ENCODE measurements at places on chromosomes 5 and 9.
A peak's percentile ranks its signal among the peaks of the same experiment; 100 is the strongest.

DNA sequence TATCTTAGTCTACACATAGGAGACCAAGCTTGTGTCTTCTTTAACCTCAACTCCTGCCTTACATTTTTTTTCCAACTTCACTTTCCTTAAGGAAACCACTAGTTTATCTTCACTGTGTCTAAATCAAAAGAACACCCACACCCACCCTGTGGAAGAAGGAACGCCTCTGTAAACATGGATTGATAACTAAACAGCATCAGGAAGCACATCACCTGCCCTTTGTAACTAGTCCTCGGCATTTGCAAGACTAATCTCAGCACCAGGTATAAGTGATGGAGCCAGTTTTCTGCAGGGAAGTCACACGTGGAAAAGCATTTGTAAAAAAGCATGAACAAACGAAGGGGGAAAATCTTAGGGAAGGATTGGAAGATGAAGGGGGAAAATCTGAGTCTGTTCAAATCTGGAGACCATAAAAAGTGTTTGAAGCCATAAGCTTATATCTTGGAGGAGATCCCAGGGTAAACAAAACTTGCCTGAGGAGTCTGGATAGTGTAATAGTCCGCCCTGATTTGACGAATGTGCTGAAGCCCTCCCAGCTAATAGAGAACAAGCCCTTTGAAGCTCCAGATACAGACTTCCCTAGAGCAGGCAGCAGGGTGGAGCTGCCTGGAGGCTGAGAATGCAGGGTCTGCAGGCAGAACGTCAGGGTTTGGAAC is 117.3 kb upstream of the LHFPL2 start:
- DNase-seq = no peak

DNA sequence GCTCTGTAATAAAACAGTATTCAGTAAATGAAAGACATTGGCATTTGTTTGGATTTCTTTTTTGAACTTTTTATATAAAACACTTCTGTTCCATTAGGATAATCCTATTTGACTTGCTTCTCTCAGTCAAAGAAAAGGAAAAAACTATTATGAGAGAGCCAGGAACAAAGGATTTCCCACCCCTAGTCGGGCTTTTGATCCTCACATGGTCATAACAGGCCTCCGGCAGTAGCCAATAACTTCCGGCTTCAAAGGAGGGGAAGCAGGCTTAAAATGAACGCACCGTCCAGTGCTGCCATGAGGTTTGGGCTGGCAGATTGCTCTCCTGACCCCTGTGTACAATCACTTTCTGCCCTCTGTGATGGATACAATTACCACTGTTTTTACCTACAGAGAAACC is 209.3 kb downstream of the ZNF608 start:
- DNase-seq = no peak

DNA sequence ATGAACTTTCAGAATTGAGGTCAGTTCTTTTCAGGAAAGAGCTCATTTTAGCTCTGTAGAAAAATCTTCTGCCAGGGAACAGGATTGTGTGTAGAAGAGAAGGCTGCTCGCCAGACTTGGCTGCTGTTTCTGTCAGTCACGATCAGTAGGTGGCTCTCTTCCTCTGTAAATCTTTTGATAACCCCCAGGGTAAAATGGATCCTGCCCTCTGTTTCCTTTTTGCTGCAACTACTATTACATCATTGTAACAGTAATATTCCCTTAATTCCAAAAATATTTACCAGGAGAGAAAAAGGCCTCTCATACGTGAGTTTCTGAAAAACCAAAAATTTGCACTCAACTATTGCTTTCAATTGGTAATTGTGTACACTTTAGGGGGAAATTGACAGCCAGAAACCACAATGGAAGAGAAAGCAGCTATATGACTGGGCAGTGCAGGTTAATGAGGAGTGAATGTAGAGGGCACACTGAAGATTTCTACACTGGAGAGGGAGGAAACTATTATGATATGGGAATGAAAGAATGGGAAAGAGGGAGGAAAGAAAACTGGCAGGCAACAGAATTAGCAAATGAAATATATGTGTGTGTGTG is 12.3 kb downstream of the IFNA21 start:
- peak; percentile 69 for DNase-seq

DNA sequence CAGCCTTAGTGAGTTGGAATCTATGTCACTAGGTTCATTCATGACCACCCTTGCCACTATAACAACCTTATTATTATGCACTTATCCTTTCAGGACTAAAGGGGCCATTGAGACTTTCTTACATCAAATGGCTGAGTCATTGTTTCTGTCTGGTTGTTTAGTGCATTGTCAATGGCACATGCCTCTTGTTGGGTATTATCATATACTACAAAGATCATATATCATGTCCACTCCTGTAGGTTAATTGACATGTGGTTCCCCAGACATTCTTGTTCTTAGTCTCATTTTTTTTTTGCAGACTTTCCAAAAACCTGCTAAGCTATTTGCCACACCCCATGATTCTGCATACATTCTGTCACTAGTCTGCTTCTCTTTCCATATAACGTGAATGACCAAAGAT is 66.7 kb upstream of the PRDM9 start:
- DNase-seq = no peak

GRCh38 chr9:114656301-114656700 is 1.3 kb downstream of the TEX53 start:
- no peak for DNase-seq

DNA sequence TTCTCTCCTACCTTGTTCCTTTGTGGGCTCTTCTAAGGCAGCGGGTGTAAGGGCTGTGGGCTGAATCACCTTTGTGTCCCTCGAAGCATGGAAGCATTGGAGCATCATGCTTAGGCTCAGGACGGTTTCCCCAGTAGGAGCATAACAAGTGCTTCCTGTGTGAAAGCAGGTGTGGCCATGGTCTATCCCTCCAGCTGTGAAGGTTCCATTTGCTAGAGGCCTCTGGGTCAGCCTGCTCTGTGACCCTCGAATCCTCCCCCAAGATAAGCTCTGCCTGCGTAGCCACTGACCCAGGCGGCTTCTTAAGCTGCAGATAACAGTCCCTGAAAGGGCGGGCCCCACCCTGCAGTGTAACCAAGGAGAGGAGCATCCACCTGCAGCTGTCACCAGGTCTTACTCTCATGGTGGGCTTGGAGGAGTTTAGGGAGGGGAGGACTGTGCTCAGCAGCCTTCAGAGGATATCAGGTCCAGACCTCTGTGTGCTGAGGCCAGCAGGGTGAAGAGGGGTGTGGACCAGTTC is 8.4 kb upstream of the NDST1 start:
- no peak for DNase-seq

DNA sequence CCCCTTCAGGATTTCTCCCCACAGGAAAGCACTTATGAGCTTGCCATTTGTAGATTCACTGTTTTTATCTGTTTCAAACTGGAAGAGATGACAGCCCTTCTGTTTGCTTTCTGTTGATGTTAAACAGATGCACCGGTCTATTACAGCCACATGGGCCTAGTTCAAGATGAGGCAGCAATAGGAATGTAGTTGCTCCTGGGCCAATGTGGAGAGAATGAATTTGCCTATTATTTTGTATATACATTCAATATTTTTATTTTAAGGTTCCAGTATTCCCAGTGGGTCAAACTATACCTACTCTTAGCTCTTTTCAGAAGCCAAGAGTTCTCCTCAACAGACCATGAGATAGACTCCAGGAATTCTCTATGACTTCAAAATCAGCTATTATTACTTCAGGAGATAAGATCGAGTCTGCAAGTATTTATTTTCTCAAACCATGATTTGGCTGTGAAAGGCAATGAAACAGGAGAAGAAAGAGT is 461.6 kb downstream of the RASEF start:
- DNase-seq = no peak

DNA sequence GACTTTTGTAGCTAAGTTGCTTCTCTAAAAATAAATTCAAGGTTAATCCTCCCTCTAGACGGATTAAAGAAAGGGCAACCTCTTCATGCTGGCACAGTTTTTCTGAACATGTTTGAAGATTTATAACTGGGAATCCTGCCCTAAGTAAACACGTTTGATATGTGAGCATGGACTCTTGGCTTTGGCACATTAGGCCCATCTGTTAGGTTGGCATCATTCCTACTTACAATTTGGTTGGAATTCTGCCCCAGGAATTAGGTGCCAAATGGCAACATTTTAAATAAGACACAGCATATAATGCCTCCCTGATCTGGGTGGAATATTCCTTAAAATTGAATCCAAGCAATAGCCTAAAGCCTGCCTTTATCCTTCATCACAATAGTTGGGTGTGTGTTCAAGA is 372.3 kb upstream of the CDH18 start:
- DNase-seq = no peak

GRCh38 chr5:101425339-101425859 is 522.3 kb upstream of the ST8SIA4 start:
- DNase-seq = no peak

GRCh38 chr5:65768723-65769346 is 46.8 kb downstream of the NLN start:
- no peak for DNase-seq

DNA sequence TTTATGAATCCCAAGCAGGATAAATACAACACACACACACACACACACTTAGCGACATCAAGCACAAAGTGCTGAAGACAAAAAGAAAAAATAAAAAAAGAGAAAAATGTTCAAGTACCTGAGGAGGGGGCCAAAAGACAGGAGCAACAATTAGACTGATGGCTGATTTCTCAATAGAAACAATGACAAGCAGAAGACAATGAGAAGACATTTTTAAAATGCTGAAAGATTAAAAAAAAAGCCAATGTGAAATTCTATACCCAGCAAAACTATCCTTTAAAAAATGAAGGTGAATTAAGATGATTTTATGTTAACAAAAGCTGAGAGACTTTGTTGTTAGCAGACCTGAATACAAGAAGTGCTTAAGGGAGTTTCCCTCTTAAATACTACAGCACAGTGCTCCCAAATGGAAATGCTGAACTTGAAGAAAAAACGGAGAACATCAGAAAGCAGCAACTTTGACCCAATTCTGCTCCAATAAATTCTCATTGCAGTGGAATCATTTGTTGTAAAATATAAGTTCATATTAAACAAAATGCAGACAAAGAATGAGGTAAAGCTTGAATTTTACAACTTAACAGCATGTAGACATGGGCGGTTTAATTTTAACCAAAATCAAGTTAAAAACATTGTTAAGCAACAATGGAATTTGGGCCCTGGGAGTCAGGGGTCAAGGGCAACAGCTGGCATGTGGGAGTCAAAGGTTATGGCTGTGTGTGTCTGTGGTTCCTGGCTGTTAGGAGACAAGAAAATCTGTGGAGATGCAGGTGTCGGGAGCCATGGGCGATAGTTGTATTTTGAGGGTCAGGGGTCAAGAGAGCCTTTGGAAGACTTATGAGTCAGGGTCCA is 776 bp upstream of the RANBP17 start:
- DNase-seq = no peak

- DNase-seq = no peak
These were observed 86.4 kb upstream of the CDH6 start for GRCh38 chr5:31107091-31107518.

GRCh38 chr9:35907711-35908503 is 1.4 kb upstream of the SPAAR start:
- DNase-seq = no peak

GRCh38 chr5:112308608-112309007 is 110.5 kb downstream of the EPB41L4A start:
- DNase-seq = no peak

DNA sequence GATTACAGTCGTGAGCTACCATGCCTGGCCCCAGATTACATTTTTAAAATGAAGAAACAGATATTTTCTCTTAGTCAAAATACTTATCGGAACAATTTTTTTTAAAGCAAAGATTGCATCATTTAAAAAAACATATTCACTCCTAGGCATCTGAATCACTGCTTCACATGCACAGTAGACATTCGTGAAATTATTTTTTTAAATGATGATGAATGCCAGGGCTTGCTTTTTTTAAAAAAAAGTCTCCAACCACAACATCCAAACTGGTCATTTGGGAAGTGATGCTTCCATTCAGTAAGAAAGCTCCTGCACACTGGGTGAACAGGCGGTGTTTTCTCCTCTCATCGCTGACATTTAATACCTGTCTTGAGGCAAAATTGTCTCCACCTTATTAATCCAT is 223.0 kb upstream of the DMRT1 start:
- DNase-seq = no peak

GRCh38 chr9:77175151-77175550 is 2.2 kb upstream of the VPS13A start:
- DNase-seq = no peak

DNA sequence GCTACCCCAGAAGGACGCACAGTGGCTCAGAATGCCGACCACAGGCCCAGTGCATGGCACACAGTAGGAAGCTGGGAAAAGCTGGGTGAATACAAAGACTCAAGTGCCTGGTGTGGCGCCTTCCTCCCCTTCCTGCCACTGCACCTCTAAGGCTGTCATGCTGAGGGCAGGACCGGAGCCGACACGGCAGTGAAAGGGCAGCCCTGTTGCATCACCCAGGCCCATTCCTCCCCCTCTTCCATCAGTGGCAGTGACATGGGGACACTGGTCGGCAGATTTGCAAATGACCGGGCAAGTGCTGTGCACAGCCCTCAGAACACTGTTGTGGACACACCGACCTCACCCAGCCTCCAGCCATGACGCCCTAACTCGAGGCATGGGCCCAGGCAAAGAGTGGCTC is 84.0 kb downstream of the STK10 start:
- DNase-seq = no peak

- no peak for DNase-seq
These were observed 50.2 kb downstream of the C9orf50 start for GRCh38 chr9:129570450-129571297.

- DNase-seq = no peak
These were observed 45.4 kb downstream of the ZNF608 start for GRCh38 chr5:124701016-124701415.

DNA sequence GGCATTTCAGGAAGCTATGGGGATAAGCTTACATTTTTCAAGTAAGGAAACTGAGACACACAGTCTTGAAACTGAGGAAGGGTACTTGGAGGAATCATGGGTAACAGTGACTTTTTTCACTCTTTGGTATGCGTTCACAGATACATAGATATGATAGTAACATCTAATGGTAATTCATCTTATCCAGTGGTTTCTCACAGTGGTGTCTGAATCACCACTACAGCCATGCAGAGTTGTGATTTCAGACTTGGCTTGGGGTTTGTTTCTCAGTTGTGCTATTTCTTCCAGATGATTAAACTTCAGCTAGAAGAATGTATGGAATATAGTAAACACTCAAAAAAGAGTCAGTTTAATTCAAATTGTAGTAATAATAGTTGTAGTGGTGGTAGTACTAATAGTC is 239.1 kb upstream of the NUDT12 start:
- DNase-seq = no peak

DNA sequence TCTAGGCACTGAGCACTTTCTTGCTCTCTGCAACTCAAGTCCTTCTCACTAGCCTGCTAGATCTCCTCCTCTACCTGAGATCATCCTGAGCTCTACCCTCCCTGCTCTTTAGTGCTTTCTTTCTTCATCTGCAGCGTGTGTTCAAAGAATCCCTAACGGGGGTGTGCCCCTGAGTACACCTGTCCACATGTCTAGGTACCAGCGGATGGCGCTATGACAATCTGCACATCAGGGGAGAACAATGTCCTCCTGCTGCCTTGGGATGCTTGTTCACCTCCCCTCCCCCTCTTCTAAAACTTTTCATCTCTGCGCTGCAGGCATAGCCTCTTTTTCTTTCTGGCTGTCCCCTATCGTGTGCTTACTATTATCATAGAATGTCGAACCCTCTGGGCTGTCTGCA is 42.7 kb downstream of the PTPN3 start:
- DNase-seq = no peak

GRCh38 chr9:116939614-116940013 is 252.5 kb downstream of the TRIM32 start:
- no peak for DNase-seq

- no peak for DNase-seq
These were observed 617.6 kb downstream of the KIF4B start for GRCh38 chr5:155631116-155631515.

- DNase-seq = no peak
These were observed 134.6 kb downstream of the OLFM1 start for GRCh38 chr9:135221951-135222631.

- DNase-seq = no peak
These were observed 13.6 kb upstream of the CLK4 start for GRCh38 chr5:178640331-178641045.

Data from AML-193 (cell line).